Fibroblast of skin of abdomen (primary cell): ENCODE measurements at places on chromosomes 7 and 10.

- no peak for DNase-seq
Measured at GRCh38 chr10:35792291-35792690, 150.2 kb upstream of the FZD8 start.

GRCh38 chr10:108901781-108902618 is 1021.3 kb downstream of the XPNPEP1 start:
- DNase-seq: no peak

GRCh38 chr10:4217653-4218052 is 432.6 kb upstream of the KLF6 start:
- no peak for DNase-seq

DNA sequence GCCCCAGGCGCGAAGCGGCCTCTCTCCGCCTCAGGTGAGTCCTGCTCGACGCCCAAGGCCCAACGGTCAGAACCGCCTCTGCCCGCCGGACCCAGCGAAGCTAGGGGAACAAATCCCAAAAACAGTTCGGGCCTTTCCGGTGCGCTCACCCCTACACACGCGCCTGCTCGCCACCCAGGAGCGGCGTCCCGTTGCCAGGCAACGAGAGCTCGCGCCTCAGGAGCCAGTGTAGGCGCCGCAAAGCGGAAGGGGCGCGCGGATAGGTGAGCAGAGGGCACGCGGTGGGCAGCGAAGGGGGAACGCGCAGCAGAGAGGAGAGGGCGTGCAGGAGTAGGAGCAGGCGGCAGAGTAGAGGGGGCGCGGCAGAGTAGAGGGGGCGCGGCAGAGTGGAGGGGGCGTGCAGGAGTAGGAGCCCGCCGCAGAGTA is at the start of the genes DYDC1 and DYDC2:
Gene DYDC1 (minus strand): TSS at position 193 of the 426 bp plus-strand sequence. CDS start 4,154 bp downstream, outside the sequence.
Gene DYDC2 (plus strand): TSS at position 219 of the 426 bp plus-strand sequence. CDS start 5,663 bp downstream, outside the sequence.
- DNase-seq: peak; percentile 28

DNA sequence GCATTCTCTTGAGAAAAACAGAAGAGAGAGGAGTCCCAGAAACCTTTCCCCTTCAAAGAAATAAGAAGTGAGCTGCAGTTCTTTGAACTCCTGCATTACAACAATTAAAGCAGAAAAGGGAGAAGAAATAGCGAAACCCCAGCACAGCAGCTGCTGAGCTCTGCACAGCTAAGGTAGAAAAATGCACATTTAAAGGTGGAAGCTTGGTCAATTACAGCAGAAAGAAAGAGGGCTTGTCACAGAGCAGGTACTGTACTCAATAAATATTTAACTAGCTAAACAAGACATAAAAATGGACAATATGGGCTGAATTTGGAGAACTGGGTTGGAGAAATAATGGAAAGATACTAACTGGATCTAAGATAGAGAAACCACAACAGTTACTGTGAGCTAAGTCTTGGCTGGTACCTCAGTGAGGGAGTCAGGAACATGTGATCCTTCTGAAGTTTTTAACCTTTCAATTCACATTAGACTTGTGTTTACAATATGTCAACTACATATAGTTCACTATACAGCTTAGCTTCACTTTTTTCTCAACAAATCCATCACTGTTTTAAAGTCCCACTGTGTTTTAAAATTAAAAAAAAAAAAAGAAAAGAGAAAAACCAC is 332.5 kb downstream of the ELMO1 start:
- no peak for DNase-seq

DNA sequence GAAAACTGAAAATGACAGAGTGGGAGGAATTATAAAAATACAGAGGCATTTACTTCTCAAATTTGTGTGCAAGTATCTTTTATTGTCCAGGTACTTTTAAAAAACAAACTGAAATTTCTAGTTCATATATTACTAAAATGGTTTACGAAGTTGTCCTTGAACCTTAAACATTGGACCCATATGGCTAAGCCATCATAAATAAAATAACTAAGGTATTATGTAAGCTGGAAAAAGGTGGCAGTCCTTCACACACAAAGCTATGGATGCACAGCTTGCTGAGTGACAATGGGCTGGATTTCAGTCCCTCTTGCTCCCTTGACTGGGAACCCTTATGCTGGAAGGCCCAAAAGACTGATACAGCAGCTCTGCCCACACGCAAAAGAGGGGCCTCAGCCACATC is 66.1 kb downstream of the COBL start:
- DNase-seq: no peak

DNA sequence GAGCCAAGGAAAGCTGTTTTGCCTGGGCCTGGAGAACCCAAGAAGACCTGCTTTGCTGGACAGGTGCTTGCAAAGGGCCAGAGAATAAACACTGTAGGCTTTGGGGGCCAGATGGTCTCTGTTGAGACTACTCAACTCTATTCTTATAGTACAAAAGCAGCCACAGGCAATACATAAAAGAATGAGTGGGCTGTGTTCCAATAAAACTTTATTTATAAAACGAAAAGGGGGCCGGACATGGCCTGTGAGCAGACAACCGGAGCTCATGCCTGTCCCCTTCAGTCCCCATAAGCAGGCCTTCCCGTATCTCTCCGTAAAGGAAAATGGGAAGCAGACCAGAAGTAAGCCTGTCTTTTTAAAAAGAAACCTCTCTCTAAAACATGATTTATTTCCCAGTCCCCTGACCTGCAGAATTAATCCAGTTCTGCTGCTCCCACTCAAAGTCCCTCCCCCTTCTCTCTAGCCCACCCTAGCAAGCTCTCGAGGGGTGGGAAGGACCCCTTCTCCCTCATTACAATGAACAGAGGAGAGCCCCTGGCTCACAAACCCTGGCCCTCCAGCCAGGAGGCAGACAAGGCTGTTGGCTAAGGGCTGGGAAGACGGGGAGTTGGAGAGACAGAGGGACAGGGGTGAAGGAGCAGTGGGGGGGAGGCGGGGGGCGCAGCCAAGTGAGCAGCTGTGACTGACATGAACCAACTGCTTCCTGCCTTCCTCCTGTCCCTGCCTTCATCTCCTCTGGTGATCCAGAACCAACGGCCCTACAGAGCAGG is 177.8 kb downstream of the NEURL1 start:
- no peak for DNase-seq

- DNase-seq: no peak
Measured at GRCh38 chr7:46033592-46033991, 112.5 kb upstream of the IGFBP3 start.

DNA sequence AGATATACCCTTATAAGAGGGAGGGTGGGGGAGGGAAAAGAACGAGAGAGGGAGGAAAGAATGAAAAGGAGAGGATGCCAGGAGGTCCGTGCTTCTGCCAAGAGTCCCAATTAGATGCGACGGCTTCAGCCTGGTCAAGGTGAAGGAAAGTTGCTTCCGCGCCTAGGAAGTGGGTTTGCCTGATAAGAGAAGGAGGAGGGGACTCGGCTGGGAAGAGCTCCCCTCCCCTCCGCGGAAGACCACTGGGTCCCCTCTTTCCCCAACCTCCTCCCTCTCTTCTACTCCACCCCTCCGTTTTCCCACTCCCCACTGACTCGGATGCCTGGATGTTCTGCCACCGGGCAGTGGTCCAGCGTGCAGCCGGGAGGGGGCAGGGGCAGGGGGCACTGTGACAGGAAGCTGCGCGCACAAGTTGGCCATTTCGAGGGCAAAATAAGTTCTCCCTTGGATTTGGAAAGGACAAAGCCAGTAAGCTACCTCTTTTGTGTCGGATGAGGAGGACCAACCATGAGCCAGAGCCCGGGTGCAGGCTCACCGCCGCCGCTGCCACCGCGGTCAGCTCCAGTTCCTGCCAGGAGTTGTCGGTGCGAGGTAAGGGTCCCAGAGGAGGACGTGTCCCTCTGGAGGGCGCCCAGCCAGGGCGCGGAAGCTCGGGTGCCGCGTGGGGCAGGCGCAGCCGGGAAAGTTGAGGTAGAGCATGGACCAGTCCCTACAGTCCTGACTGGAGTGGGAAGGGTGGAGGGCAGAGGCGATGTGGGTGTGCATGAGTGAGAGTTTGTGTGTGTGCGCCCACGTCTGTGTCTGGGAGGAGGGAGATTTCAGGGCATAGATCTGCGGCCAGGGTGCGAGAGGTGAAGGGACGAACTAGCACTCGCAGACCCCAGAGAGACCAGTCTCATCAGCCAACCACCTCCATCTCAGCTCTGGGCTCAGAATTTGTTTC is 844 bp downstream of the GRM3 start:
- no peak for DNase-seq

GRCh38 chr10:62382831-62383230 is 8.7 kb downstream of the ZNF365 start:
- DNase-seq: no peak

GRCh38 chr10:55852900-55853299 is 508.2 kb downstream of the ZWINT start:
- no peak for DNase-seq

DNA sequence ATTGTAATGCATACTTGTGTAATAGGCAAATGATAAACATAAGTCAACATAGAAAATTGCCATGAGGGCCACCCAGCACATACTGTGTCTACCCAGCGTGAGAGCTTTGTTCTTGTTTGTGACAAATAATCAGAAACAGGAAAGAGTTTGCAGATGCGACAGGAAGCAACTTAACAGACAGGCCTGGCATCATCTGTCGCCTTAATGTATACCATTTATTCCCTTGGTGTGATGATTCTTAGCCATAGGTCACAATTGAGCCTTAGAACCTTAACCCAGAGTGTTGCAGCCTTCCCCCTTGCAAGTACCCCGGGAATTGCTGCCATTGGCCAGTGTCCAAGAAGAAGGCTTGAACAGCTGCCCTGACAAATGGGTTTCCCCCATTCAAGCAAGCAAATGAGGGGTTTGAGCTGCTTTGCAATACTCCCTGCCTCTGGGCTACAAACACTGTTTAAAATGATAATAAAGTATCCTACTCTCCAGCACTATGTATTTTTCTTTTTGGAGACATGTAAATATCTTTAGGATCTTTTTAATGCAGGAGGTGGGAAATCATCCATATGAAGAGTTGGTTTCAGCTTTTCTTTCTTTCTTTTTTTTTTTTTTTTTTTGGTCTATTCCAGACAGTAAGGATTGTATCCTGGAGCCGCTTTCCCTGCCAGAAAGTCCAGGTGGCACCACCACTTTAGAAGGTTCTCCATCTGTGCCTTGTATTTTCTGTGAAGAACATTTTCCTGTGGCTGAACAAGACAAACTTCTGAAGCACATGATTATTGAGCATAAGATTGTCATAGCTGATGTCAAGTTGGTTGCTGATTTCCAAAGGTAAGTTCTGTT is 80.0 kb downstream of the ZNF277 start:
- DNase-seq: no peak

DNA sequence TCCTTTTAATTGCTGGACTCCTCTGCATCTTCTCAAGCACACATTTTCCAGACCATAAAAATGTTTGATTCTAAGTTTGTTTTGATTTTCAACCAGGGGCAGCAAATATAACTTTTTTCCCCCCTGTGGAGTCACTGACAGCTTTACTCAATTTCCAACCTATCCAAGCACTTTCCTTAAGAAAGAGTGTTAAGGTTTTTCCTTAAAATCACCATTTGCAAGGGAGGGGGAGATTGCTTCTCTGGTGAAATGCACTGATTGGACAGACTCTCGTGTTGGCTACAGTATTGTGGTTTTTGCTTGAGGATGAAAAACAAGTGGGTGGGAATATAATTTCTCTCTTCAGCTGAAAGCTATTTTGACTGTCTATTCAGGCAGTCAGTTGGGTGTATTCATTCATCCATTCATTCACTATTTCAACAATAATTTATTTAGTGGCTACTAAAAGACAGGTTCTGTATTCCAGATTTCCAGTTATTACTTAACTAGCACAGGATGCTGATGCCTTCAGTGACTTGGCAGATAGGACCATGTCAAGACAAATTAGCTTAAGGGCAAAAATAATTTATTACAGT is 146.3 kb downstream of the BAMBI start:
- no peak for DNase-seq

GRCh38 chr7:130654850-130655249 is 13.7 kb downstream of the COPG2 start:
- no peak for DNase-seq

DNA sequence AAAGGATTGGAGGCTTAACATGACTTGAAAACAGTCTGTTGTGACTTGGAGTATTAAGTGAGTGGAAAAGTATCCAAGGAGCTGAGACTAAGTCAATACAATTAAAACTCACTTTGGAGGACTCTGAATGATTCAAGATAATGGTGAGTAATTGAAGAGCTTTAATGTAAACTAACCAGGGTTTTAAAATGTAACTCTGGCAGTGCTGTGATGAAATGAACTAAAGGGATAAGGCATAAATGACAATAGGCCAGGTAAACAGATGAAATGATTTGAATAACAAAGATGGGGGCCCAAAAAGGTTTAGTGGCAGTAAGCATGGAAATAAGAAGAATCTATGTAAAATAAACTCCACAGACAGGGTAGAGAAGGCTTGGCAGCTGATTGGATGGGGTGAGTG is 316.5 kb upstream of the CACNA2D1 start:
- DNase-seq: no peak

- no peak for DNase-seq
Measured at GRCh38 chr7:2354939-2355704, 495 bp downstream of the EIF3B start.

- no peak for DNase-seq
Measured at GRCh38 chr7:87144173-87144657, 8.0 kb upstream of the DMTF1 start.

- no peak for DNase-seq
Measured at GRCh38 chr10:14225379-14225778, 105.3 kb downstream of the FRMD4A start.

- peak; percentile 82 for DNase-seq
Measured at GRCh38 chr10:44071479-44071878, 313.4 kb downstream of the CXCL12 start.

- DNase-seq: no peak
Measured at GRCh38 chr7:77330169-77330882, 85.8 kb downstream of the GSAP start.

GRCh38 chr7:42928754-42929153 is 3.2 kb downstream of the PSMA2 start:
- no peak for DNase-seq

DNA sequence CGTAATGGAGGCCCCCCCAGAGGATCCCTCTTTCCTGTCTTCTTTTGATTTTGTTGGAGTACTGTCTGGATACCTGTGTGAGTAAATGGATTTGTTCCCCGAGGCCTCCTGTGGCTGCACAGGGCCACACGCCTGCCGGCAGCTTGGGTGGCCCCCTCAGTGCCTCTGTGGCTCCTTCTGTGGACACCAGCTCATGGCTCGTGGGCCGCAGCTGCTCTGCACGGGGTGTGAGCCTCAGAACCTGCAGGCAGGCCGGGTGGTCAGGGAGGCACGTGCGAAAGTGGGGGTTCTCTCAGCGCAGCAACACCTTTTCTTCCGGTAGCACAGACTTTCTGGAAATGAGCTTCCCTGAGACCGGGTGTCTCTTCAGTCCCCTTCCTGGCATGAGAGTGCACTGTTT is 70.3 kb downstream of the WDR37 start:
- DNase-seq: no peak

DNA sequence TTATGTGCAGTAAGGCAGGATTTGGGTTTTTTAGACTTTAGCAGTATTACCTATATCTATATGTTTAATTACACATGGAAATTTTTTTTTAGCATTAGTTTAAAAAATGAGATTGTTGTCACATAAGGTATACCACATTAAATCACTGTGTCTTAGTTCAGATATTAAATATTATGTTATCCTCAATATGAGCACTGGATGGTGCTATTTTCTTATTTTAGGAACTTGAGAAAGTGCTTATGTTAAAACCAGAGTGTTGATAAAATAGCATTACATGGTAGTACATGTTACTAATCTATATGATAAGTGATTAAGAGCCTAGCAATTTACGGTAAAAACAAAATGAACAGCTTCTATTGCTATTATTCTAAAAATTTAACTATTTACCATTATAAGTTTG is 28.8 kb downstream of the MIOS start:
- peak; percentile 14 for DNase-seq
